Fibroblast of lung (primary cell): ENCODE measurements at places on chromosomes 4 and X.

DNA sequence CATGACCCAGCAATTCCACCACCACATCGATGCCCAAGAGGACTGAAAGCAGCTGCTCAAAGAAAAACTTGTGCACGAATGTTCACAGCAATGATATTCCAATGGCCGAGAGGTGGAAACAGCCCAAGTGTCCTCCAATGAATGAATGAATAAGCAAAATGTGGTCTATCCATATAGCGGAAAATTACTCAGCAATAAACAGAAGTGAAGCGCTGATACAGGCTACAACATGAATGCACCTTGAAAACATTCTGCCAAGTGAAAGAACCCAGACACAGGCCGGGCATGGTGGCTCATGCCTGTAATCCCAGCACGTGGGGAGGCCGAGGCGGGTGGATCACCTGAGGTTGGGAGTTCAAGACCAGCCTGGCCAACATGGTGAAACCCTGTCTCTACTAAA, 5.2 kb upstream of the SLC2A9 start:
- DNase-seq = no peak

GRCh38 chr4:7546809-7547367, 112.2 kb upstream of the PSAPL1 start:
- DNase-seq = peak; percentile 71

- DNase-seq = peak; percentile 57
Measured at GRCh38 chr4:10703156-10703555, 18.6 kb upstream of the CLNK start.

DNA sequence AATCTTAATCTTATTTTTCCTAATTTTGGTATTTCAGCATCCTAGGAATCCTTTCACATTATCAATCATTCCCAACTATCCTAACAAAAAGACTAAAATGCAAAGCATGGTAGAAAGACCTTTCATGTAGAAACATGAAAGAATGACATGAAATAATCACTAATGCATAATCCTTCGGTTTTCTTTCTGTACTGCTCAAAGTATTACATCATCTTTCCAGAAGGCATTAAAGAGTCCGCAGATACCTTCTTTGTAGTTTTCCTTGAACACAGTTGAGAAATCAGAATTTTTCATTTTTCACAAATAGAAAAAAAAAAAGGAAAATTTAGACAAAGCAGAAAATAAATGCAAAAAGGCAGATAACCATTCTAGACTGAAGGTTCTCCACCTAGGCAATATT, 11.5 kb downstream of the RCHY1 start:
- DNase-seq = no peak

DNA sequence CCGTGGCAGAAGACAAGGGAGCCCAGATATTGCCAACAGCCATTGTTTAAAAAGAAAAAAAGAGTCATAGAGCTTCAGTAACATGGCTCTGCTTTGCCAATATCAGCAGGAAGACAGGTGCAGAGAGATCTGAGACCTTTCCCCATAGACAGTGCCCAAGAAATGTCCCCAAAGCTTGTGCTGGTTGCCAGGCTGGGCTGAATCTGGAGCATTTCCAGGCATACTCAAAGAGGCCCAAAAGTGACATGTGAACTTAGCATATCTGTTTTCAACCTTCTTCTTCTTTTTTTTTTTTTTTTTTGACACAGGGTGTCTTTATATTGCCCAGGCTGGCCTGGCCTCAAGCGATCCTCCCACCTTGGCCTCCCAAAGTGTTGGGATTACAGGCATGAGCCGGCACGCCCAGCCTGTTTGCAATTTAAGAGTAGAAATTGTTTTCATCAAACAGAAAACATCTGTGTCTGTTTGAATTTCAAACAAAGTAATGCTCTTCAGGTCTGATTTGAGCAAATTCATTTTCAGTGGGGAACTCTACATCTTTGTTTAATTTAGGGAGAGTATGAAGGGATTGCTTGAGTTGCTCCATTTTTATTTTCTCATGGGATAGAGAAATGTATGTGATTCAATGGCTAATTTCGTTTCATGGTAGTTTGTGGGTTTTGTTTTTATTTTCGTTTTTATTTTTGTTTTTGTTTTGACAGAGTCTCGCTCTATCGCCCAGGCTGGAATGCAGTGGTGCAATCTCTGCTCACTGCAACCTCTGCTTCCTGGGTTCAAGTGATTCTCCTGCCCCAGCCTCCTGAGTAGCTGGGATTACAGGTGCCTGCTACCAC, 56.6 kb upstream of the RBM47 start:
- DNase-seq = no peak

- no peak for DNase-seq
Measured at GRCh38 chrX:149476513-149476912, 28.6 kb downstream of the IDS start.
